CD4-positive, alpha-beta T cell treated with Interleukin-4 for 1 hour (primary cell): ENCODE measurements at places on chromosomes 16 and 17.

GRCh38 chr16:75044800-75045361, 46.1 kb downstream of the ZNRF1 start:
- no peak for DNase-seq

DNA sequence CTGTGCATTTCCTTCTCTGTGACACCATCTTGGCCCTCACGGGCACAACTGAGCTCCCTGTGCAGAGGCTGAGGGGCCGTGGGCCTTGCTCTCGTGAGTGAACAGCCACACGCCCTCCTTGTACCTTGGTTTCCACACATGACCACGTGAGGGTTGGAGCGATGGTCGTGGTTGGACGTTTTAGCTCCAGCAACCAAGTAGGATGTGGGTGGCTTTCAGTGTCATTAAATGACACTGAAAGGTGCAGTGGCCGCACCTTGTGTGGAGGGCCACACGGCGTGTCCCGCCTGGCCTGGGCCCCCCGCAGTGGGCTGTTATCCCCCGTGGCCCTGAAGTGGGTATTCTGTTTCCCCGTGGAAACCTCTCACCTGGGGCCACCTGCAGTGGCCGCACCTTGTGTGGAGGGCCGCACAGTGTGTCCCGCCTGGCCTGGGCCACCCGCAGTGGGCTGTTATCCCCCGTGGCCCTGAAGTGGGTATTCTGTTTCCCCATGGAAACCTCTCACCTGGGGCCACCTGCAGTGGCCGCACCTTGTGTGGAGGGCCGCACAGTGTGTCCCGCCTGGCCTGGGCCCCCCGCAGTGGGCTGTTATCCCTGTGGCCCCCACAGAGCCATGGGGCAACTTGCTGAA, 28.2 kb downstream of the ACSF3 start:
- DNase-seq: no peak

DNA sequence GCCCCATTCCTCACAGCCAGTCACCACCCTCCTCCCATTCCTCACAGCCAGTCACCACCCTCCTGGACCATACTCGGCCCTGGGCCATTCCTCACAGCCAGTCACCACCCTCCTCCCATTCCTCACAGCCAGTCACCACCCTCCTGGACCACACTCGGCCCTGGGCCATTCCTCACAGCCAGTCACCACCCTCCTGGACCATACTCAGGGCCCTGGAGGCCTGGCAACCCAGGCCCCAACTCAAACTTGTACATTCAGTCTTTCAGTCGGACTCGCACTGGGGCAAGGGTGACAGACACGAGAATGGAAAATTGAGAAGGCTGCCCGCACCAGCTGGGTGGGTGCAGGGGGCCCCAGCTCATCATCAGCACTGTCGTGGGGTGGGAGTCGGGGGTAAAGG, 30.4 kb upstream of the FOXK2 start:
- no peak for DNase-seq

- DNase-seq: peak; percentile 58
Measured at GRCh38 chr16:89026121-89026612, 49.2 kb upstream of the CBFA2T3 start.

DNA sequence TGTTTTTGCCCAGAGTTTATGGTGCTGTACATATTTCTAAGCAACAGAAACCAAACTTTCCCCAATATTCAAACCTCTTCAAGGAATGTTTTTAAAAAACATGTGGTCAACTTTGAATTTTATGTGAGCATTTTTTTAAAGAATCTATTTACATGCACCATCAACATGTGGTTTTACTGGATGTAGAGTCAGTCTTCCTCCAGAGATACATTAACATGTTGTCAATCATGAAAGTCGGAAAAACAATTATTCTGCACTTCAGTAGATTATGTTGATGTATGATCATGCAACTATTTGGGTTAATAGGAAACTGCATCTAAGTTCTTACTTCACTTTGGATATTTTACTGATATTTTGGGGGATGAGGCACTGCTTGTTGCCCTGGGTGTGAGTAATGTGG, 208.6 kb downstream of the FOXL1 start:
- DNase-seq: no peak

DNA sequence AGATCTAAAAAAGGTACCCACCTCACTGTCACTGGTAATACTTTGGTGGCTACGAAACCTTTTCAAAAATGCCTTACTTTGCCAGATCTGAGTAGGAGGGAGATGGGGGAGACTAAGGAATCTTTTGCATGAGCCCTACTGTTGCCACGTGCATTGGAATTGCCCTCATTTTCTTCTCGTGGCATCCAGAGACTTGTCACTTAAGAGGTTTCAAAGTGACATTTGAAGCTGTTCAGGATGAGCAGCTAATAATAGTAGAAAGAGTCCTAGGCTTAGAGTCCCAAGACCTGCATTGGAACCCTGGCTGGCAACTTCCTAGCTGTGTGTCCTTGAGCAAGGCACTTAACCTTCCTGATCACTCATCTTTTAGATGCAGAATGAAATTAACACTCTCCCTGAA, 43.5 kb downstream of the GPRC5B start:
- DNase-seq: no peak

GRCh38 chr17:7020894-7021664, 1.8 kb upstream of the BCL6B start:
- DNase-seq: no peak

GRCh38 chr16:12651765-12652512, 151.7 kb downstream of the CPPED1 start:
- no peak for DNase-seq

DNA sequence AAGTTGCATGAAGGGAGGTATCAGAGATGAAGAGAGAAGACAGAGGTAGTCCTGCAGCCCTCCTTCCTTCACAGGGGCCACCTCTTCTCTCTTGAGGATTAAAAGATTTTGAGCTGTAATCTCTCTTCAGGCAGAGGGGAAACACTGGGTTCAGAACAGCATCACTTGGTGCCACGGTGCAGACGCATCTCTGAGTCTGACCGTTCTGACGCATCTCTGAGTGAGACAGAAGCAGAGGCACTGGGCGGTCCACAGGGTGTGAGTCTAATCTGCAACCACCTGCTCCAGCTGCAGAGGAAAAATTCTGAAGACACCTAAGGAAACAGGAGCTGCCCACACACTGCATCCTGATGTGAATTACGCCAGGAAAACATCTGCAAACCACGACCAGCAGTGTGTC, 5.3 kb upstream of the KRT37 start:
- no peak for DNase-seq

GRCh38 chr16:83245061-83245460, 562.7 kb upstream of the HSBP1 start:
- no peak for DNase-seq

DNA sequence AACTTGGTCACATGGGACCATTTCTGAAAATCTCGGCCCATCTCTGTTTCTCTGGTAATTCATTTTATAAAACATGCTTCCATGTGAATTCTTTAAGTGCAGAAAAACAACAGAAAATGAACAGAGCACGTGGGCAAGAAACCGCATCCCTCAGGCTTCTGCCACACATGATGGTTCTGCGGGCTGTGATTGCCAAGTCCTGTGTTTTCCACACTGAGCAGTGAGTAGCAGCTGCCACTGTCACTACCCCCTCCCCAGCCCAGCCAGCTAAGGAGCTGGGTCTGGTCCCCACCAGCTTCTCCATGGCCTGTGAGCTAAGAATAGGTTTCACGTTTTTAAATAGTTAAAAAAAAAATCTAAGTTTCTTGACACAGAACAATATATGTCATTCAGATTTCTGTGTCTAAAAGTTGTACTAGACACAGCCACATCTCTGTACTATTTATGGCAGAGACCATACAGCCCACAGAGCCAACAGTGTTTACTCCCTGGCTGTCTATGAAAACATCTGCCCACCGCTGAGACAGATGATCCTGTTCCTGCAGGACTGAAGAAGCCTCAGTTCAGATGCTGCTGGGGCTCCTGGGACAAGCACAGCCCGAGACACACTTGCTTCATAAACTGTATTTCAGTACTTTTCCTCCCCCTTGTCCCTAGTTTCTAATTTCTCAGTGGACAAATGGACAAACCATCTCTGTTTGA, 41.5 kb downstream of the USP22 start:
- DNase-seq: no peak

DNA sequence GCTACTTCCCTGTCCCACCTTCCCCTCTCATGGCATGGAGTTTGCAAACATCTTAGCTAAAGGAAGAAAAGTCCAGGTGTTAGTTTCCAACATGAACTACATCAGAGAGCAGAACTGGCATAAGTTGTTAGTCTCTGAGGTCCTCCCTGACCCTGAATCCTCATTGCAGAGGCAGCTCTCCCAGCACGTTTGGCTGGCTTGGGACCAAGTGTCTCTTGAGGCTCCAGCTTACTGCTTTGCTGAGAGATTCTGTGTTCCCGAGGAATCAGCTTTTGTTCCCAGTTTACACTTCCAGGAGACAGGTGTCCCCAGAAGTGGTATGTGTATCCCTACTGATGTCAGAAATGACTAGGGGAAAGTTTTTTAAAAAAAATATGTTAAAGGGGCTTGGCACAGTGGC, 14.7 kb downstream of the DNAH9 start:
- DNase-seq: no peak

DNA sequence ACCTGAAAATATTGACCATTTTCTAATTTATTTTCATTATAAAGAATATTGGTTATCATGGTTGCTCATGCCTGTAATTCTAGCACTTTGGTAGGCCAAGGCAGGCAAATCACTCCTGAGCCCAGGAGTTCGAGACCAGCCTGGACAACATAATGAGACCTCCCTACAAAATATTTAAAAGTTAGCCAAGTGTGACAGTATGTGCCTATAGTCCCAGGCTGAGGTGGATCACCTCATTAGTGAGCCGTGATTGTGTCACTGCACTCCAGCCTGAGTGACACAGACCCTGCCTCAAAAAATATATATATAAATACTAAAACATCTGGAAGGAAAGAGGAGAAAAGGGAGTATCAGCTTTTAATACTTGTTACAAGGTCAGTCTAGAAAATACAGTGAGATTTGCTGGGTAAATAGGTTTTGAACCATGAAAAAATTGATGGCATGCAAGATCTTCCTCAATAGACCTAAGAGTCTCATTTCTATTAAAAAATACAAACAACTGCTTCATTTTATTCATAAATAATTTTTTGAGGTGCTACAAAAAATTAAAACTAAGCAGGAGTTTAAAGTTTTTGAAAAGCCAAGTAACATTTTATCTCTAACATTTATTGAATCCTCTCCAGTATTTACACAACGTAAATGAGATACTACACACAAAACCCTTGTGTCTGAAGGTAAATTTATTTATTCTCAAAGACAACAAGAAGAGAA, 47.7 kb downstream of the TUBD1 start:
- no peak for DNase-seq

GRCh38 chr16:79950932-79951719, 350.6 kb upstream of the MAF start:
- DNase-seq: no peak

- no peak for DNase-seq
Measured at GRCh38 chr17:82475458-82475857, 16.9 kb downstream of the NARF start.

DNA sequence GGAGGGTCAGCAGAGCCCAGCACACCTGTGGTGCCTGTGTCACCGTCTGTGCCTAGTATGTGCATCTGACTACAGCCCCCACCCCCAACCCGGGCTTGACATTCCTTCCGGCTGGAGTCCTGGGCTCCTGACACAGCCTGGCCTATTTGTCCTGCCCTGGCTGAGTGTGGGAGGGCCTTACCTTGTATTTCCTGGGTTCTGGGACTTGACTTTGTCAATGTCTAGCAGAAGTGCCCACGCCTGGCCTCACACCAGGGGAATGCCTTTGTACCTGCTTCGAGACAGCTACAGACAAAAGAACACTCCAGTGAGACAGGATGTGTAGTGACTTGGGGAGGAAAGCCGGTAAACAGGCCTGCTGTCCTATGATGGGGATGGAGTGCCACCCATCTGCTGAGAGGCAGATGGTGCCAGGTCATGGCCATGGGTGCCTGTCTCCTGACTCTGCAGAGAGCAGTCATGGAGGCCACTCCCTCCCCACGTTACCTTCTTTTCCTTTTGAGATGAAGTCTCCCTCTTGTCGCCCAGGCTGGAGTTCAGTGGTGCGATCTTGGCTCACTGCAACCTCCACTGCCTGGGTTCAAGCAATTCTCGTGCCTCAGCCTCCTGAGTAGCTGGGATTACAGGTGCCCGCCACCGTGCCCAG, 42.8 kb downstream of the TNFRSF13B start:
- no peak for DNase-seq

- no peak for DNase-seq
Measured at GRCh38 chr17:34299027-34299426, 13.5 kb downstream of the CCL11 start.

DNA sequence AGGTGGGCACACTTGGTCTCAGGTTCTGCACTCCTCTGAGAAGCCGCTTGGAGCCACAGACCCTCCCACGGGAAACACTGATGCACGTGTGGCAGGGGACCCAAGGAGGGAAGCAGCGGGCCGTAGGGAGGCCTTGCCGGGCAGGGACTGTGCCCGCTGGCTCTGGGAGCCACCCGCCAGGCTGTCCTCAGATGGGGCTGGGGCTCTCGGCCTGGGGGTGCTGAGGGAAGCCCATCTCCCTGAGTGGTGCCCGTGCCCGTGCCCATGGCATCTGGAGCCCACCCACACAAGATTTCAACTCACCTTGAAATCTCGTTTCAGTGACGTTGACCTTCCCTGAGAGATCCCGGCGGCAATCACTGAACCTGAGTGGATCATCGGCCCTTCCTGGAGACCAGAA, 12.6 kb upstream of the CCDC154 start:
- DNase-seq: no peak

DNA sequence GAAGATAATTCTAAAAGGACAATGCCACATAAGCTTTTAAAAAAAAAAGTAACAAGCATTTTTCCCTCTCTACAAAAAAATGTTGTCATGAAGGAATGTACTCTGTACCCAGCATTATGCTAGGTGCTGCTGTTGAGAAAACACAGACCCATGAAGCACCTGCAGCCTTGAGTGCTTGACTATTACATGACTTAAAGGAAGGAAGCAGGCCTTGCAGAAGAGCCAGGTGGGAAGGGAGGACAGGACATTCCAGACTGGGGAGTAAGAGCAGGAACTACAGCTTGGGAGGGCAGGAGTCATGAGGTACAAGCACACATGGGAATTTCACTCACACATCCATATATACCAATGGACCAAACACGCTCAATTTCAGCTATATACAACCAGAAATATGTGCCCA, 3.8 kb downstream of the MYO1D start:
- no peak for DNase-seq

GRCh38 chr16:27464626-27465482, 62.9 kb downstream of the IL21R start:
- DNase-seq: peak; percentile 41

DNA sequence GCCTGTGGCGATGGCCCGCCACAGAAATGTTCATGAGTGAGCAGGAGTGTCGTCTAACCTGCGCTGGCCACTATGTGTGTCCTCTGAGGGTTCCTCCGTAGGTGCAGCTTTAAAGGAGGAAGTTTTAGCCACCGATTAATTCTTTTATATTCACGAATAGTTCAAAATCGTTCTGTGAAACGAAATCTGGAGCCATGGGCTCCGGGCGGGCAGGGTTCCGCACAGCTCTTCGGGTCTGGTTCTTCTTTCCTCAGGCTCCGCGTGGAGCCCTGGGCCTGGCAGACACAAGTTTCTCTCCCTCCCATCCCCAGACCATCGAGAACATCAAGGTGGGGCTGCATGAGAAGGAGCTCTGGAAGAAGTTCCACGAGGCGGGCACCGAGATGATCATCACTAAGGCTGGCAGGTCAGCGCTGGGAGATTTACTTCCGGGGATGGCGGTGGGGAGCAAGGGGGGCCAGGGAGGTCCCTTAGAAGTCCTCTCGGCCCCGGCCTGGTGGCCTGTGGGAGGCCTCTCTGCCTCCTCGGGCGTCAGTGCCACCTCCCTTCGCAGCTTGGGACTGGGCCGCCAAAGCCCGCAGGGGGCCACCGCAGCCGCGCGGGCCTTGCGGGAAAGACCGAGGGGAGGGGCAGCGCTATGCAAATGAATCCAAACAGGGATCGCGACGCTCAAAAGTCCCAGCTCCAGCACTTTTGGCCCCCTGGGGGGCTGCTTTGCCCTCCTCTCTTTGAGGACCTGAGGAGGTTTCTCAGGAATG, 5.2 kb downstream of the TBX4 start:
- DNase-seq: peak; percentile 5
